ENCODE measurements at places on chromosomes 7 and 10.
A peak's percentile ranks its signal among the peaks of the same experiment; 100 is the strongest.

DNA sequence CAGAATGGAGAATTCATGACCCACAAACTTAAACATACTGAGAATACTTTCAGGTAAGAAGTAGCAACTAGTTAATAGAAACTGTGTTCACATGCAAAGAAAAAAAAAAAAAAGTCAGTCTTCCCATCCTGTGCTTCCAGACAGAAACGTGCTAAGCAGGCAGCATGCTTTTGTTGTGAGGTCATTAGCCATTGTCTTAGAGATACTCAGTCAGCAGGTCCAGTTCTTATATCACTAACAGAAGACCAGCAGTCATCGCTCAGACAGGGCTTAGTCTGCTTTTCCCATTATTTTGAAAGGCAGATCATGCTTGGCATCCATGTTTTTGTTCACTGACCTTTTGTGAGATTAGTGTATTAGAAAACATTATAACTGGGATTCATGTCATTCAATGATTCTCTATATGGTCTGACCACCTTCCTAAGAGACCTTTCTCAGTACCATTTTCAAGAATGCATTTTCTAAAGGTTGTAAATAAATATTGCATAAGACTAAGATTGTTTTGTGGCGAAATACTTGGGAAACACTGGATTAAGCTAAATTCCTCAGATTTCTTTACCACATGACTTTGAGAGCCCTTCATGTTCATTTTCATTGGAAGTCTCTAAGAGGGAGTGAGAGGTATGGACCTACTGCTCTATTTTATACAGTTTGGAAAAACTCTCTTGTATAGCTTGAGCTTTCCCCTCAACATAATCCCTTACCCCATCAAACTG lies 45.0 kb upstream of the AGBL3 start:
- DNase-seq, result no peak

DNA sequence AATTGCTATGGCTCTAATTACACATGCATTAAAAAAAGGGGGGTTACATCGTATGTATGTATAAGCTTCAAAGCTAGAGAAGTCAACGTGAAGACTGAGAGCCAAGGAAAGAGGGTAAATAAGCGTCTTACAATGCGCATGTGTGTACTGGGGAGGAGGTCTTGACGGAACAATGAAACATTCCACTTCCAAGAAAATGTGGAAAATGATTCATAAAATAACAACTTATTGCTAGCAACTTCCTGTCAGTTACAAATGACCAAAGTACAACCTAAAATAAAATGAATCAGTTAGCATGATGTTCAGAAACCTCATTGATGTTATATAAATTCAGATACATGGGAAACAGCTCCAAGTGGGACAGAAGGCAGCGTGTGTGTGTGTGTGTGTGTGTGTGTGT lies 104.1 kb upstream of the RHEB start:
- no peak for DNase-seq

DNA sequence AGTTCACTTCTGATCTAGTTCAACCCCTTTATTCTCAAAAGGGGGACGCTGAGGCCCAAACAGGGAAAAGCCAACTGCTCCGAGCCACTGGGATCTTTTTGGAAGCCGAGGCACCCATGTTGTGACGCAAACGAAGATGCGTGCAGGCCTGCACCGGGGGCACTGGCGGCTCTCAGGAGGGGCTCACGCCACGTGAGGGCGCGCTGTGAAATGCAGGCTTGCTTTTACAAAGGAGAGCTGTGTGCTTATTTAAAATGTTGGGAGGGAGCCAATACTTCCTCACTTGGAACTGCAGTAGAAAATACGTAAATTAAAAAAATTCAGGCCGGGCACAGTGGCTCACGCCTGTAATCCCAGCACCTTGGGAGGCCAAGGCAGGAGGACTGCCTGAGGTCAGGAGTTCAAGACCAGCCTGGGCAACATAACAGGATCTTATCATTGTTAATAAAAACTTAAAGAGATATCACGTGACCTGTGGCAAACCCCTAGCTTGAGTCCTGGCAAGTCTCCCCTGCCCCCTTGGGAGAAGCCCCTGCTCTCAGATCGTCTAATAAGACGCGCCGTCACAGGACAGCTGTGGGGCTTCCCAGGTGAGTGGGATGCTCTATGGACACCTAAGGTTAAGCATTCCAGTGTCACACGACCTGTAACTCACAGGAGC lies 16.3 kb downstream of the BRI3 start:
- no peak for DNase-seq

DNA sequence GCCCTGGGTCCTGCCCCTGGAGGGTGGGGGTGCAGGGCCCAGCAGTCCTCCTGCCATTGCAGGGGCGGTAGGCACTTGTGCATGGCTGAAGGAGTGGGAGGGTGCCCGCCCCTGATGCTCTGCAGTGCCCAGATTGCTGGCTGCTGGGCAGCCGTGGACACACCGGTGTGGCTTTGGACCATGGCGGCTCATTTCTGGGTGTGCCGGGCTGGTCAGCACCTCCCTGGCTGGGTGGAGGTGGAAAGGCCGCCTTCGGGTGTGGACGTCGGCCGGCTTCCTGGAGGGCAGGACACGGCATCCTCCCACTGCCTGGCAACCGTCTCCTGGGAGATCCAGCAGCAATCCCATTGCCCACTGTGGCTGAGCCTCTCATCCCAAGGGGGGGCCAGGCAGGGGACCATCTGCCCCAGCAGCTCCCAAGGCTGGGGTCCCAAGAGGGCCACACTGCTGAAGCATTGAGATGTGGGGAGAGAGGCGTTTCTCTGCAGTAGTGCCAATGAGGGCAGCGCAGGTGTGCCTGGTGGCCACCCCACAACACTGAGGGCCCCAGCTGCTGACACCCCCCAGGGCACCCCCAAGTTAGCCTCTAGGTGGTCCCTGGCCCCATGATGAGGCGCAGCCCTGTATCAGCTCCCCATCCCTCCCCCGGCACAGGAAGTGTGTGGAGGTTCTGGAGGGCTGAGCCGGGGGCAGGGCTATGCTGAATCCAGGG lies 12.9 kb downstream of the TTYH3 start:
- no peak for DNase-seq

- DNase-seq, result no peak
Observed at GRCh38 chr7:35645691-35646090, 49.2 kb downstream of the HERPUD2 start.

DNA sequence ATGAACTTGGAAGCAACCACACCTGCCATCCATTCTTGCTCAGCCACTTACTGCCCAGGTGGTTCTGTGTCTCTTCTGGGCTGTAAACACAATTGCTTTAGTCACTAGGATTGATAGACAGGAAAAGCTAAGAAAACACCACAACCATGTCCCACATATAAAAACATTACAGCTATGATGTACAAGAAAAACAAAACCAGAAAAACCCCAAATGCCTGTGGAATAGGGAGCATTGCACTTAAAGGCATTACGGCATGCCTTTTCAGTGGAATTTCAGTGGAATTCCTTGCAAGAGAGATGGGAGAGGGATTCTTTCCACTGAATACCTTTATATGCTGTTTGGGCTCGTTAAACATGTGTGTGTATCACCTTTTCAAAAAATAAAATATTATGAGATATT lies 44.2 kb upstream of the GPR26 start:
- no peak for DNase-seq

DNA sequence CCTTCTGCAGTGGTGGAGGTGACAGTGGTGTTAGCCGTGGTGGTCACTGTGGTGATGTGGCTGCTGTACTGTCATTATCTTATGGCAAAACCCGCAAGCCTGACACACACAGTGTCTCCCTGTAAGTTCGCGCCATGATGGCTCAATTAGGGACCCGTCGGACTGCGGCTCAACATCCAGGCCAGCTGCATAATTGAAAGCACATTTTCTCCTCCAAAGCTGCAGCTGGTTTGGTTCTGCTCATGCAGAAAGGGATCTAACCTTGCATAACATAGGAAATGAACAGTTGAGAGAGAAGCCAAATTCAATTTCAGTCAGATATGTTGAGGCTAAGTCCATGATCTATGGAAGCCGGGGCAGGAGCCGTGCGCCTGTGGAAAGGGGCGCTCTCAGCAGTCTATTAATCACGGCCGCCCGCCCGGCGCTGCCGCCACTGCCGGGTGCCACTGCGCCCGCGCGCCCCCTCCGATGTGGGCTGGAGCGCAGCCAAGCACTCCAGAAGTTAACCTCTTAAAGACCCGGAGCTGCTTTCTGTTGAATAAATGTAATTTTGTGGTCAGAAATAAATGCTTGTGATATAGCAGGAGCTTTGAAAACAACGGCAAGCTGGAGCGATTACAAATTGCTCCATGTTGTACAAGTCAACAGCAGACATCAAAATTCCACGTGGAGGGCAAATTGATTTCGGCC lies 227.7 kb downstream of the CUX1 start:
- DNase-seq, result no peak

GRCh38 chr7:70380421-70381015 lies 751.4 kb upstream of the GALNT17 start:
- DNase-seq, result no peak

DNA sequence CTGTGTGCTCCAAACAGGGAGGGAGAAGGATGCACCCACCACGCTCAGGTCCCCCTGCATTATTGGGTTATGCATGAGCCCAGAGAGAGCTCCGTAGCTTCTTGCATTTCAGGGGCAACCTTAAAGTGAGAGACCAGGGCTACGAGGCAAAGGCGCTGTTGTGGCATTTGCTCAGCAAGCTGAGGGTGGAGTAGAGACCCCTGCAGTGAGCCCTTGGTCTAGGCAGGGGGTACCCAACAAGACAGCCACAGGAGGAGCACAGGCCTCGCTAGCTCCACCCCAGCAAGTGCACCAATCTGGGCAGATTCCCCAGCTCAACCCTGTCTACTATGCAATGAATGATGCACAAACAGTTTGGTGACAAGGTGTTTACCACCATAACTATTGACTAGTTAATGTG lies 198.4 kb downstream of the CALN1 start:
- no peak for DNase-seq

DNA sequence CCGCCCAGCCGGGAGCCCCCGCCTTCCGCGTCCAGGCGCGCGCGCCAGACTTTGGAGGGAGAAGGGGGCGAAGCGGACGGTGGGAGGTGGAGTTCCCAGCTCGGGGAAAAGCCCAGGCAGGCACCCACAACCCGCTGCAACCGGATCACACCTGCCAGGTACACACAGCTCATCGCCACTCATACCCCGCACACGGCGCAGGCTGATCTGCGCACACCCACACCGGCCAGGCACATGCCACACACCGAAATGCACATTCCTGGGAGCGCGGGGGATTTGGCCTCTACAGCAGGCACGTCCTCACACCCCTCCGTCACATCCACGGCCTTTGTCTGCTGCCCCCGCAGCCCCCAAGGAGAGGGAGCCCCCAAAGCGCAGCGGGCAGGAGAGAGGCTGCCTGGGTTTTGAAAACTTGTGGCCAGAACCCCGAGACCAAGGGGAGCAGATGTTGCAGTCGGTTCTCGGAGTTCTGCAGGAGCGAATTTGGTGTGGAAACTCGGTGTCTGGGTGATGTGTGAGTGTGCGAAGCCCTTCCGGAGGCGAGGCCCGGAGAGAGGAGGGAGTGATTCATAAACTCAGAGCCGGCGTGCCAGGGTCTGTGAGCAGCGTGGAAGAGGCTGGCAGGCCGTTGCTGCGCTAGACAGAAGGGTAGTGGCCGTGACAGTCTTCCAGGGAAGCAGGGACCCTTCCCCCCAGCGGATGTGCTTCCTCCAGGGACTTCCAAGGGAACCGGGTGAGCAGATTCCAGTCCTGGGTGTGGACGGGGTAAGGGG lies 734 bp downstream of the CHST3 start:
- DNase-seq, result peak; percentile 47

DNA sequence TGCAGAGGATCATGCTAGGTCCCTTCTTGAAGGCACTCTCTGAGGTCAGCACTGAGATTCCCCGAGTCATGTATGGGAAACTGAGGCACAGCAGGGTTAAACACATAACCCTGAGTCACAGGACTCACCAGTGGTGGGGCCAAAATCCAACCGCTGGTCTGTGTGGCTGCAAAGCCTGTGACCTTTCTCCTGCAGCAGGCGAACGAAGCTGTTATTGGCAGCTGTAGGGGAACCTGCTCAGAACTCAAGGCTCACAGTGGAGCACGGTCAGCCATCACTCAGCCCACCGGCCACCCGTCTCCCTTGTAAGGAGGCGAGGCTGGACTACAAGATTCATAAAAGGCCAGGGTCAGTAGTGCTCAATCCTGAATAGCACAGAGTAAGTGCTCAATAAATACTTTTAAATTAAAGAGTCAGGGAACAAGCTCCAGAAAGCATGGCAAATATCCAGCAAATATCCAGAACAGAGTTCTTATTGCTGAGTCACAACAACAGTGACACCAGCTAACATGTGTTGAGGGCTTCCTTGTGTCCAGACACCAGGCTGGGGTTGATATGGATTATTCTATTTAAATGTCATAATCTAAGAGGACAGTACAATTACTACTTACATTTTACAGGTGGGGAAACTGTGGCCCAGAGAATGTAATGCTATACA lies 34.9 kb downstream of the CHST15 start:
- DNase-seq, result no peak

DNA sequence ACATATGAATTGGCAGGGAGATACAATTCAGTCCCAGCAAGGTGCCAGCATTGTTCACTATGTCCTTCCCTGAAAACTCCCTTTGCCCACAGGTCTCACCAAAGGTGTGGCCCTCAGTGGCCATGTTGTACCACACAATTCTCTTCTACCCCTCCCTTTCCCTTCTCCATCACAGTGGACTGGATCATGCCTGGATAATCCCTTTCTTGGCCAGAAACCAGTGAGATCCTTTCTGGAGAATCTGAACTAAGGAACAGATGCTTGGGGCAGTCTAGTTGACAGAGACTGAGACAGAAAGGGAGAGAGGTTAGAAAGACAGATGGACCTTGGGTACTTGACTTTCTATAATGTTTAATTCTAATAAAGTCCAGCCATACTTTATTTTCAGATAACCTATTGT lies 9.5 kb downstream of the NMT2 start:
- no peak for DNase-seq

DNA sequence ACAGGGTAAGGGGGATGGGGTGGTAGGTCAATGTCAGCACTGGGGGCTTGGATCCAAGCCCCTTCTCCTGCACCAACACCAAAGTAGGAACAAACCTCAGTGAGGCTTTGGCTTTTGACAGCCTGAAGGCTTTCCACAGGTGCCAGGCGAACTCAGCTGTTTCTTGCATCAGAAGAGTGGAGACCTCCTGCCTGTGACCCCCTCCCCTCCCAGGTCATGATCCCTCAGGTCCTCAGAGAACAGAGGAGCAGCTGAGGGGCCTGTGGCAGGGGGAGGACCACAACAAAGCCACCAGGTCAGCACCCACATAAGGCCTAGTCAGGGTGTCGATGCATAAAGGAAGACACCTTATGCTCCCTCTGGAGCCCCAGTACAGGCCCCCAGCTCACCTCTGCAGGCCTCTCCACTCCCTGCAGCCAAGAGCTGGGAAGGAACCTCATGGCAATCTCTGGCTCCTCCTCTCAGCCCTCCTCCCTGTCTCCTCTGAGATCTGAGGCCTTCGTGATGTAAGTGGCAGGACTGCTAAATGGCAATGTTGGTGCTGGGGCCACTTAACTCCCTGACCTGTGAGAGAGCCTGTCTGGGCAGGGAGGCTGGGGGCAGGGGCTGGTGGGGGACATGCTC lies 19.1 kb upstream of the PRRT4 start:
- no peak for DNase-seq

GRCh38 chr7:117411539-117411938 lies 15.8 kb downstream of the ASZ1 start:
- DNase-seq, result no peak

Data from stimulated activated CD4-positive, alpha-beta T cell treated with anti-CD3 and anti-CD28 coated beads, Interleukin-1b, Interleukin-23, amount 100 ng/mL, for 4 hours (primary cell).